ENCODE measurements at places on chromosomes 2 and 18.

- DNase-seq: no peak
These were observed 648.0 kb downstream of the GALR1 start for GRCh38 chr18:77897606-77898005.

- peak; percentile 14 for DNase-seq
These were observed 44.3 kb upstream of the CAB39 start for GRCh38 chr2:230668184-230668938.

DNA sequence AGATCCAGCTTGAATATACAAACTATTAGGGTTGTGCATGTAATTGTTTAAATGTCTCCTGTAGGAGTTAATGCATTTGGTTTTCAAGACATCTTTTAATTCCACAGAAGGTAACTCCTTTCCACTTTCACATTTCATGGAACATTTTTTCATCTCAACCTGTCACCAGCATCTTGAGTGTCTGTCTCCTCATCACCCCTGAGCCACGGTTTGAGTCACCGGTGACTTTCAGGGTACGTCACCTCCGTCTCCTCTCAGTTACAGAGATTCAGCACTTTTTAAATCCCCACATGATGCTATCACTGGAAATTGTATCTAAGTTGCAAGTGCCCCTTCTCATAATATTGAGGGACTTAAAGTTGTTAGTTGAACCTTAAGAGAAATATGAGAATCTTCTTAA lies 25.3 kb downstream of the GPR55 start:
- no peak for DNase-seq

- DNase-seq: no peak
These were observed 58.3 kb upstream of the TNP1 start for GRCh38 chr2:216918088-216918680.

DNA sequence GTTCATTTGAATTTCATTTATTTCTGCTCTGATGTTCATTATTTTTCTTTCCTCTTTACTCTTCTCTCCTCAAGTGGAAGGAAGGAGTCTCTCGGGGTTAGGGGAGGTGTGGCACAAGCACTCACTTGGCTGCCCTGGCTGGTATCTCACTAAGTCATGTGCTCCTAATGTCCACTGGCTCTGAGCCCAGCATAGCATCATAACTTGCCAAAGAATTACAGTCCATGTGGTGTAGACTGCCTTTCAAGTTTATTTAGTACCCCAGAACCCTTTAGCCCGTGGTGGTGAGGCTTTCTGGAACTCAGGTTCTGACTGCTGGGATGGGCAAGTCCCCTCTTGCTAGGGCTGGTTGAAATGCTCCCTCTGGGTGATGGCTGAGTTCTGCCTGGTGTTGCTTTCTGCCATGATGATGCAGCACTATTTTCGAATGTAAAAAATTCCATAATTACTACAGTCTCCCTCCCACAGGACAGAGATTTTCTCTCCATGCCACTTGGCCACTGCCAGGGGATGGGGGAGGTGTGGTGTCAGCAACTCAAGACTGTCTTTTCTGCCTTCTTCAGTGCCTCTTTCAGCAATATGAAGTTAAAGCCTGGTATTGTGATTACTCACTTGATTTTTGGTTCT lies 22.2 kb downstream of the SPAG16 start:
- no peak for DNase-seq

- no peak for DNase-seq
These were observed 160.7 kb upstream of the CNTNAP5 start for GRCh38 chr2:123864416-123864815.

DNA sequence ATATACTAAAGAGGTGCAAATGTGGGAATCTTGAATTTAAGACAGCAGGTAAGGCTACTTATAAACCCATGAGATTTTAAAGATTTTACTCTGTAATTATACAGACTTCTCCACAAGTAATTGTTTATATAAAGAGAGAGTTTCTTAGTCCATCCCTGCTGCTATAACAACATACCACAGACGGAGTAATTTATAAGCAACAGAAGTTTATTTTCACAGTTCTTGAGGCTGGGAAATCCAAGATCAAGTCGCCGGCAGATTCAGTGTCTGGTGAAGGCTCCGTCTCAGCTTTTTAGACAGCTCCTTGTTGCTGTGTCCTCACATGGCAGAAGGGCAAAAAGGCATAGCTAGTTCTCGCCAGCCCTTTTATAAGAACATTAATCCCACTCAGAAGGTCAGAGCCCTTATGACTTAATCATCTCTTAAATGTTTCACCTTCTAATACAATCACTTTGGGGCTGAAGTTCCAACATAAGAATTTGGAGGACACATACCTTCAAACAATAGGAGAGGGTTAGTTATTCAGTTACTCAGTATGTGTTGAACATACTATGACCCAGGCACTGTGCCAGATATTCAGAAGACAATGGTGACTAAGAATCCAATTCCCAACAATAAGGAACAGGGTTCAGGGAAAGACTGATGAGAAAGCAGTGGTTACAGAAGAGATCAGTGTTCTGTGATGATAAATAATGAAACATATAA lies 466.0 kb downstream of the RIT2 start:
- no peak for DNase-seq

DNA sequence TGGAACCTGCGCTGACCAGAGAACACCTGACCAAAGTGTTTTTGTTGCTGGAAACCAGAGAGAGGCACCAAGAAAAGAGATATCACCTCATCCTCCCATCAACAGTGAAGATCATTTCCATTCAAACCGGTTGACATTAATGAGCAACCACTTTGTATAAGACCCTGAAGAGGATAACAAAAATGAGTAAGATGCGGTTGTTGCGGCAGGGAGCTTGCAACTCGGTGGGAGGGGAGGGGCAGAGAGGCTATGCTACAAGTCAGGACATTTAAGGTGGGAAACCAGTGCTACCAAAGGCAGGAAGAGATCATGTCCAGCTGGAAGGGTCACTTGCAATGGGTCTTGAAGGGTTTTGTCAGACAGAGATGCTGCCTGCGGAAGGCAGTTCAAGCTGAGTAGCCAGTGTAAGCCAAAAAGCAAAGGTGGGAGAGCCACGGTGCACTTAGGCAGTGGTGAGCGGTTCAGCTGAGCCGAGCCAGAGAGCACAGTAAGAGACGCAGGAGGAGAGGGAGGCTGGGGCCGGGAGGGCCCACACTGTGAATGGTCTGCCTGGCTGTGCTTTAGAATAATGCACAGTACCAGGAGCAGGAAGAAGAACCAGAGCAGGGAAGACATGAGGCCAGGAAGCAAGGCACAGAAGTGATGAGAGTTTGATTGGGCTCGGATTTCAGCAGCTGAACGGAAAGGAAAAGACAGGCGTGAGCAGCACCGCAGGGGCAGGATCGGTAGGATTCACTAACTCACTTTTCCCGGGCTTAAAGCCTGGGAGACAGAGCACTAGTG lies 24.4 kb upstream of the DTNB start:
- DNase-seq: no peak

DNA sequence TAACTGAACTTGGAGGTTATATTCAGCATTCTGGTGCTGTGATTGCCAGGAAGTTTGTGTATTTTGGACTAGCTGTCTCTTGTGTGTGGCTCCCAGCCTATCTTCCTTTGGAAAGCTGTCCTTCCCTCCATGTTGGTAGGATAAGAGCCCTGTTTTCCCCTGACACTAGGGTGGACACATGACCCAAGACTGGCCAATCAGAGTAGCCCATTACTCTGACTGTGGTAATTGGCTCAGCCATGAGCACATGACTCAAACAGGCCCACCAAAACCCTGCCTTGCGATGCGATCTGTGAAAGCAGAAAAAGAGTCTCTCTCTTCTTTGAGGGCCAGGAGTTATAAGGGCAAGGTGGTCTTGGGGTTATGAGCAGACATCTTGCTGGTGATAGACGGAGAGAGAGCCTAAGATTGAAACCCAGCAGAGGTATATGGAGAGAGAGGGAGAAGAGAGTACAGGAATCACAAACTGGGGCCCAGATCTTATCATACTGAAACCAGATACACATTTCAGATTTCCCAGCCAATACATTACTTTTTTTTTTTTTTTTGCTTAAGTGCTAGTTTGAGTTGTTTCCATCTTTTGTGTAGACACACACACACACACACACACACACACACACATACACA lies 45.3 kb upstream of the SERPINE2 start:
- DNase-seq: no peak

- DNase-seq: no peak
These were observed 314.3 kb downstream of the TNS1 start for GRCh38 chr2:217688494-217688893.

- peak; percentile 17 for DNase-seq
These were observed at the start of gene UNC80 for GRCh38 chr2:209771474-209772289. Gene UNC80, plus strand, starts transcription at chr2:209771832. Its CDS starts 241 bp downstream, at chr2:209772073.

DNA sequence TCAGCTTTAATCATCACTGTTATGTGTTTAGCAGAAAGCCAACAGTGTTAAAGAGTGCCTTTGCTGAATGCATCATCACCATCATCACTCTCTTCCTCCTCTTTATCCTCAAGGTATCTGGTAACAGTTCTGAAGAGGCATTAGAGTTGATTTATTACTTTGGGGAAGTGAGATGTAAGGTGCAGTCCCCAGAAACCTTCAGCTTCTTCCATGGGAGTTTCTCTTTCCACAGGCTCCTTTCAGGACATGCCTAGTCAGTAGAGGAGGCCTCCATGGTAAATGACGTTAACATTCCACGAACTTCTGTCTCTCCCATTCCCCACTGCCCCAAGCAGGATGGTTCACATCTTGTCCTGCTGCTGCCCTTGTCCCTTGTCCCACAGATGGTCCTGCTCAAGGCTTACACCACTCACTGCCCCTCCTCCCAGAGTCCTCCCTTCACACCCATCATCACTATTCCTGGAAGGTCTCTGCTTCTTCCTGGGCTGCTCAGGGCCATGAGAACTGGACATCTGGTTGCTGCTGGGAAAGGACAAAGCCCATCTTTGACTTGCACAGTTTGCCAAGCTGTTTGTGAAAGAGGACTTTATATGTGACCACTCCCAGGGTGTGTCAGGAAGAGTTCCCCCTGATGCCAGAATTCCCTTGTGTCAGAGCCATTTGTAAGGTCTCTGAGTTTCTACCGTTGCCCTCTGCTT lies 5.3 kb upstream of the REG1A start:
- DNase-seq: no peak

DNA sequence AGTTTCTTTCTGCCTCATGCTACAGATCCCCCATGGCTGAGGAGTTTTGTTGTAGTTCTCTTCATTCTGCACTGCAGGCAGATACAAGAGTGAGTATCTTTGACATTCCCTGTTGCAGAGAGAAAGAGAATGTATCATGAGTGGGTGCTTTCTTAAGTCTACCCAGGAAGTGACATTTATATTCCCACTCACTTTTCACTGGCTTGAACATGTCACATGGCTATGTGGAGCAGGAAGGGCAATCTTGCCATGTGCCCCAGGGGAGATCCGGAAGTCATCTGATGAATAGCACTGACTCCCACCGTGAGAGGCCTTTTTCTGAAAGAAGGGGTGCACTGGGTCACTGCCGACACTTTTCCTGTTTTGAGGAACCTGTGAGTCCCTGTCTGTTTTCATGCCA lies 66.4 kb upstream of the BOD1L2 start:
- DNase-seq: no peak

DNA sequence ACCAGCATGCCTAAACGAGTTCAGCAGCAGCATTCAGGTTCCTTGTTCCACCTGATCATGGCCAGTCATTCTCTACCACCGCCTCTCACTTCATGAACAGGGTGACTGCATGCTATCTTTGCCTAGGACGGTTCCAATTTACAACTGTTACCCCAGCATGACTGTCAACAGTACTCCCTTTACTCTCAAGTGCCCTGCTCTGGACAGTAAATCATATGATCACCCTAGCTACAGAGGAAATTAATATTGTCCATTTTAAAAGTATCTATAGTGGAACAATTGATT lies 25.7 kb downstream of the MGAT4A start:
- no peak for DNase-seq

DNA sequence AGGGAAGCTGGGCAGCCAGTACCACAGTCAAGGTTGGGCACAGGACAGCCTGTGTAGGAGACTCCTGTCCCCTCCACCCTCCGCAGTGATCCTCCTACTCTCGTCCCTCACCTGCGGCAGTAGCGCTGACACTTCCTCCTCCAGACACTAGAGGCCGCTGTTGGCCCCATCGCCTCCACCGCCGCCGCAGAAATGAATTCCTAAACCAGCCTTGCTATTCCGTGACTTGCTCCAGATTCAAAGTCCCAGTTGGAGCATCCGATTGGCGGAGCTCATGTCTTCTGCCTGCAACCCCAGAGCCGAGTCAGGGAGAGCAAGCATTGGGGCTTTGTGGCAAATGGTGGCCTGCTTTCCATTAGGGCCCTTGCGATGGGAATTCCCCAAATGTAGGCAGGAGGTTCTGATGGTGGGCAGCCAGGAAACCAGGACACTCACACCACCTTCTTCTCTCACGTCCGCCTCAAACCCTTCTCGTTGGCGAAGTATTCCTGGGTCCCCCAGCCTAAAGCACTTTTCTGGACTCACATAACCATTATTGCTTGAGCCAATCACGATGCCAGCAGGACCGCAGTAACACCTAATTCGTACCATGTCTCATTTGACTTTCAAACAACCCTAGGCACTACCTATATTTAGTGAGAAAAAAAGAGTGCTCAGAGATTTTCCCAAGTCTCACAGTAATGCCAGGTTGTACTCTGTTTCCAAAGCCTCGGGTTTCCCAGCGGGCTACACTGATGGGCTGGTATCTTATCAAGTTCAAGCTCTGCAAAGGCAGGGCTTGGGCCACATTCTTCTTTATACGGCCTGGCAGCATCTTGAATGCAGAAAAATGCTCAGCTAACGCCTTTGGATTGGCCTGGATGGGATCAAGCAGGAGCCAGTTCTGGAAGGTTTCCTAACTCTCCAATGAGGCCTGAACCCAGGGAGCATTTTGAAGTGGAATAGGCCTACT lies 1.2 kb upstream of the DNAJB2 start:
- peak; percentile 81 for DNase-seq

- DNase-seq: no peak
These were observed 31.2 kb downstream of the SCN9A start for GRCh38 chr2:166344286-166345113.

GRCh38 chr2:163345795-163346573 lies 389.8 kb downstream of the FIGN start:
- DNase-seq: no peak

DNA sequence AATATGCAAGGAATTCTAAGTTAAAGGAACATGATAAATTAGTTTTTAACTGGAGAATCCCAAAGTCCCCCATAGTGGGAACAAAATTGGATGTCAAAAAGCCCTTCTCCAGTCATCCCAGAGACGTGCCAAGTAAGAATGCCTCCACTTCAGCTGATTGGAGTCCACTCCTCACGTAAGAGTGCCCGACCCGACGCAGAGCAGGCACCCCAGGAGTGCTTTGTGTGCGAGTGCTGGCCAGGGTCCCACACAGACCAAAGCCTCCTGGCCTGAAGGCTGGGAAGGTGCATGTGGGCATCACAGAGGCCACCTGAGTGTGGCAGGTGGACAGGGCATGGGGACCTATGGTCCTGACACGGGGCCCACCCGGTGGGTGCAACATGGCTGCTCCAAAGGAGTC lies 183.5 kb downstream of the GLI2 start:
- DNase-seq: no peak

Measured in hippocampal formation (tissue), 2 donors.